ENCODE measurements at places on chromosomes 16 and 17.

DNA sequence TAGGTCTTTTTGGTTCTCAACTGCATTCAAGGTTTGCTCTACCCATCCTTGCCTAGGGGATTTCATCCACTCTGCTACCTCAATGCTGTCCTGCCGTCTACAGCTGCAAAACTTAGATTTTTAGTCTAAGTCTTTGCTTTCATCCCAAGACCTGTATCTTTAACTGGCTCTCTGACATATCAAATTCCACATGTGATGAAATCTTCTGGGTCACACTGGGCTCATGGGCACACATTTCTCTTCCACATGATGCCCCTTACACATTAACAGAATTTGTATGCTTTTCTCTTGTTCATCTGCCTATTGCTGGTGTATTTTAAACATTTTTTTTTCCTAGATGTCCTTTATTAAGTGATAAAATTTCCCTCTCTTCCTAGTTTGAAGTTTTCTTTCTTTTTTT is 39.6 kb downstream of the MAF start:
- no peak for DNase-seq

- no peak for DNase-seq
Observed at GRCh38 chr17:20315311-20315710, 152.0 kb downstream of the LGALS9B start.

DNA sequence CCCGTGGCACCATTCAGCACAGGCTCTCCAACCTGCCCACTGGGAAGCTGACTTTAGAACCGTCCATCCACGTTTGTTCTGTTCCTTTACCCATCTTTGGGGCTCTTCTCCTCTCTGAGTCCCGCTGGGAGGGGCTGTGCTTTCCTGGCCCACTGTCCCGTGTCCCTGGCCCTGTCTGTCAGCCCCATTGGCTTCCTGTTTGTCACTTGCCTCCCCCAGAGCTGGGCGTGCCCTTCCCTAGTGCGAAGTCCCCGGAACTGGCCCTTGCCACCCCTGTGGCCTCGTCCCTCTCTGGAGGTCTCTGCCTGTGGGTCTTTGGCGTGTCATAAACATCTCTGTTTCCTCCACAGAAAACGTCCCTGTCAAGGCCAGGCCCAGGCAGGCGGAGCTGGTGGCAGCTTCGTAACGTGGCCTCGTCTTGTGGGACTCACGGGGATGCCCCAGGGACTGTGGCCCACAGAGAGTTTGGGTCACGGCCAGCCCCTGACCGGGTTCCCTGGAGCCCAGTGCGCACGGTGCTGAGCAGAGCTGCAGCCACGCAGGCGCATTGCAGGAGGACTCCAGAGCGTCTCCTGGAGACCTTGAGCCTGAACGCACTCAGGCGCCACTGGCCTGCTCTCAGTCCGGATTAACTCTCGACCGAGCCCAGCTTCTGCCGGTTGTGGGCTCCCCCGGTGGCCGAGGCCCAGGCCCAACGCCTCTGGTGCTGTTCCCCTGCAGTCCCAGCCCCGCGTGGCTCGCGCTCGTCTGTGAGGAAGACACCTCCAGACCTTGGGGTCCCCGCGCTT is 7.3 kb downstream of the CHMP6 start:
- no peak for DNase-seq

DNA sequence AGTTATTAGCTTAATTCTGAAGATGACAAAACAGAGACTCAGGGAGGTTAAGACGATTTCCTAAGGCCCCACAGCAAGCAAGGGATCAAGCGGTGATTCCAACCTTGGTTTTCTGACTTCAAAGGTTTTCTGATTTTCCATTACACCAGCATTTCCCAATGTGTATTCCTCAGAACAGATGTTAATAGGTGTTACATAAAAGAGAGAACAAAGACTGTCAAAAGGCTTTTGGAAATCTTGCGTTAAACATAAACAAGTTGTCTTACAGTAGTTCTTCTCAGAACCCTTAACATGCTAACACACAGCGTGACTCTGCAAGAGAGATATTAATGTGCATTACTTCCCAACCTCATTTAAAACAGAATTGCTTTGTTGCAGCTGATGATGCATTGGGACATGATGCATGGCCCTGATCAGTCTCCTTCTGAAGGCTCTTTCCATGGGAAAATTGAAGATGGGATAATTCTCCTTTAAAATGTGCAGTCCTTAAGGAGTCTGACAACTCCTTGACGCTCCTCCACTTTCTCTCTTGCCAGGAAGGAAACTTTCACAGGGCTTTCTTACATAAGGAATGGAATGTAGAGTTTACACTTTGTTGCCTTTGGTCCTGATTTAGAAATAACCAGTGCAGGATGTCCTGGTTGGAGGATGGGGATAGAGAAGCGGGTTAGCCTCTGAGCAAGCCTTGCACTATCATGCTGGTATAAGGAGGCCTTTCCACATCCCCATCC is 21.5 kb upstream of the MMD start:
- DNase-seq: no peak

GRCh38 chr16:11165349-11165748 is 90.7 kb downstream of the SOCS1 start:
- no peak for DNase-seq

DNA sequence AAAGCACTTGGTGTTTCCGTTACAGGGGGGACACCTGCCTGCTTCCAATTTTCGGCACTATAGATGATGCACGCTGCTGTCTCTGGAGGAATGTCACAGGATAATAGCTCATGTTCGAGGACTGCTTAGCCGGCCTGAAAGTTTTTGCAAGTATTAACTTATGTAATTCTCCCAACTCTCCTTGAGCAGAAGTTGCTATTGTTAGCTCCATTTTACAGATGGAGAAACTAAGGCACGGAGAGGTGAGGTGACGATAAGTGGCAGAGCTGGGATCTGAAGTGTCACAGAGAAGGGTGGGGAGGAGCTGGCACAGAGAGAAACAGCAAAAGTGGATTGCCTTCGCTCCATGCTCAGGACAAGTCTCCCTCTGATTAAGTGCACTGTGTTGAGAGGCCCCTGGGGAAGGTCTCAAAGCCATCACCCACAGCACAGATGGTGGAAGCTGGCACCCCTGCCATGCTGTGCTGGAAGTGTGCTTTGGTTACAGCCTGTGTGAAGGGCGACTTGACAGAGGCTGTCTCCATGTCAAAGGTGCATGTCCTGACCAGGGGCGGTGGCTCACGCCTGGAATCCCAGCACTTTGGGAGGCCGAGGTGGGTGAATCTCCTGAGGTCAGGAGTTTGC is 40.8 kb upstream of the MEAK7 start:
- no peak for DNase-seq

DNA sequence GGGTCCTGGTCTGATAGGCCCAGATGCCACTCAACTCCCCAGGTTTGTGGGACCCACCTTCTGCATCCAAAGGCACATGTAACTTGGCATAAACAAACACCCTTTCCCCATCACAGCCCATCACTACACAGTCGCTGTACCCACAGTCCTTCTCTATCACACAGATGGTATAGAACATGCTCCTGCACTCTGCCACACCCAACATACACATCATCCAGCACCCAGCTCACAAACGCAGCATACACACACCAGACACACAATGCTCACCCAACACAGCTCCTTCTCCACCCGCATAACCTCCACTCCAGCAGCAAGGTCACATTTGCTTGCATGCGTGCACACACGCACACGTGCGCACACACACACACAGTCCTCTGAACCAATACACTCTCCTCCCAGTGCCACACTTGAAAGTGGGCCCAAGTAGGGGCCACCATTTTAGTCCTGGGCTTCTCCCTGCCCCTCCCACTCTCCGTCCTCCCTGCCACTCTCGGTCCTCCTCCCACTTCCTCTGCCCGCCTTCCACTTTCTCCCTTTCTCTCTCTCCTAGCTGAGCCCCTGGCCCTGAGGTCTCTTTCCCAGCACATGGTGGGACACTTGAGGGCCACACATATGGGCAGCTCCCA is 8.5 kb upstream of the TMEM92 start:
- peak; percentile 5 for DNase-seq

DNA sequence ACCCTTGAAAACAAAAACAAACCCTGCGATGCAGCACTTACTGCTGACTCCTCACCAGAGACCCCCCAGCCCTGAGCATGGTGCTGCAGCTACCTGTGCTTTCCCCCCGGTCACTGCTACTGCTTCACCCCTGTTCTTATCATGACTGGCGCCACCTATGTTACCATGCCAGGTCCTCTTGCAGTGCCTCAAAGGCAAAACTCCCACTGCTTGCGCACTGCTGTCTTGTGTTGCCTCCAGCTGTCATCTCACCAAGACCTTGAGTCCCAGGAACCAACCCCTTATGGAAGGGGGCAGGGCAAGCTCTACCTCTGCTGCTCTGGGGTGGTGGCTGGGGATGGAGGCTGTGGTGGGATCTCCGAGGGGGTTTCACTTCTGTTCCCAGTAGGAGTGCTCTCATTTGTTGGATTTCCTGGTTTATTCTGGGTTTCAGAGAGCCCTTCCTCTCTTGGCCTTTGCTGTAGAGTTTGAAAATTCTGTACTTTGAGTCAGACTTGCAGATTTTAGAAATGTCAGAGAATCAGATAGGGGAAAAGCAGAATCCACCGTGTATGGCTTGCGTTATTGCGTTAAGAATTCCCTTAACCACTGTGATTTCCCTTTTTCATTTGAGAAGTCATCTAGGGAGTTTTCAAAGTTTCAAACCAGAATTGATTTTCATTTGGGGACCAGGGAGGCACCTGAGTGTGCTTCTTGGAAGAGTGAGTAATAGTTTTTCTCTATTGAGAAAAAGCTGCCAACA is 96.6 kb downstream of the SPECC1 start:
- no peak for DNase-seq

GRCh38 chr16:22300427-22301071 is 3.3 kb downstream of the POLR3E start:
- peak; percentile 87 for DNase-seq

DNA sequence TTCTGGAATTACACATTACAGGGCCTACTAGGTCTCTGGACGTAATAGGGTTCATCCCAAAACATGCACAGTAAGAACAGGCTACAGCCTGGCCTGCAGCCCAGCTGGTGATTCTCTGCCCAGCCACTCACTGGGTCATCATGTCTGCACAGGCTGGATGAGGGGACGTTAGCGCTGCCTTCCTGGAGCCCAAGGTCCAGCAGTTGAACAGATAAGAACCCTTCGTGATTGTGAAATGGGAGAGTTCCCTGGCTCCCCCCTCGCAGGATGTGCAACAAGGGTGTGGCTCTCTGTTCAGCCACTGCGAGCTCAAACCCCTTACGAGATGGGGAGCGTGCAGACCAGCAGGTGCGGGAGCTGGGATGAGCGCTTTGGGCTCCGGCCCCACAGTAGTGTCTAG is 200.0 kb upstream of the CDH5 start:
- no peak for DNase-seq

GRCh38 chr16:55328611-55329569 is 4.9 kb downstream of the IRX6 start:
- DNase-seq: no peak

DNA sequence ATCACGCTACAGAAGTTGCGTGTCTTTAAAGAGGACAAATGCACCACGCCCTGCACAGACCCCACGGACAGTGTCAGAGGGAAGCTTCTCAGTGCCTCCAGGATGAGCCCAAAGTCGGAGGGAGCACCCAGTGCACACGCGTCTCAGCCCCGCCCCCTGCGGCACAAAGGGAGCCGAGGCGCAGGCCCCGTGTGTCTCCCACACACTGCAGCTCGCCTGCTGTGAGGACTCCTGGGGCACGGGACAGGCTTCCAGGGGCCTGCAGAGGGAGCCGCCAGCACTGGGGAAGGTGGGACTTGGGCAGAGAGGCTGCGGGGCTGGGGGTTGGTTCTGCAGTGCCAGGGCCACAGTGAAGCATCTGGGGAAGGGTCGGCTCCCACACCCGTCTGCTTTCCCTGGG is 77.4 kb downstream of the LMF1 start:
- DNase-seq: no peak

- no peak for DNase-seq
Observed at GRCh38 chr16:66524601-66525164, 25.2 kb downstream of the TK2 start.

GRCh38 chr16:56824331-56824730 is 40.7 kb upstream of the SLC12A3 start:
- peak; percentile 41 for DNase-seq

GRCh38 chr17:66990047-66990446 is 25.5 kb downstream of the CACNG4 start:
- no peak for DNase-seq

DNA sequence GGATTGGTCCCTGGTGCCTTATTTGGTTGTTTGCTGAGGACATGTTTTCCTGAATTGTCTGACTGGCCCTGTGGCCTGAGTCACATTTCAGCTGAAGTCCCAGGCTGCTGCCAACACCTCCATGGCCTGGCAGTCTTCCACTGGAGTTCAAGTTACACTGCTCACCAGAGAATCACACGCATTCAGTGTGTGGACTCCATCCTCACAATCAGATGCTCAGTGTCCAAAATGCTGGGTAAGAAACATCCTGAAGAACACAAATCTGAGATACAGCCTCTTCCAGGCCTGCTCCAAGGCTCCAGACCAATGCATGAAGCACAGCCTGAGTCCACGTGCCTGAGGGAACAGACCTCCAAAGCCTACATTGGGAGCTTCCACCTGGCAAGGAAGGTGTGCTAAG is 19.2 kb downstream of the CD300LB start:
- peak; percentile 43 for DNase-seq

- DNase-seq: peak; percentile 94
Observed at GRCh38 chr17:44279666-44280391, 11.9 kb upstream of the SLC4A1 start.

- no peak for DNase-seq
Observed at GRCh38 chr16:15461376-15461775, 27.0 kb downstream of the BMERB1 start.

DNA sequence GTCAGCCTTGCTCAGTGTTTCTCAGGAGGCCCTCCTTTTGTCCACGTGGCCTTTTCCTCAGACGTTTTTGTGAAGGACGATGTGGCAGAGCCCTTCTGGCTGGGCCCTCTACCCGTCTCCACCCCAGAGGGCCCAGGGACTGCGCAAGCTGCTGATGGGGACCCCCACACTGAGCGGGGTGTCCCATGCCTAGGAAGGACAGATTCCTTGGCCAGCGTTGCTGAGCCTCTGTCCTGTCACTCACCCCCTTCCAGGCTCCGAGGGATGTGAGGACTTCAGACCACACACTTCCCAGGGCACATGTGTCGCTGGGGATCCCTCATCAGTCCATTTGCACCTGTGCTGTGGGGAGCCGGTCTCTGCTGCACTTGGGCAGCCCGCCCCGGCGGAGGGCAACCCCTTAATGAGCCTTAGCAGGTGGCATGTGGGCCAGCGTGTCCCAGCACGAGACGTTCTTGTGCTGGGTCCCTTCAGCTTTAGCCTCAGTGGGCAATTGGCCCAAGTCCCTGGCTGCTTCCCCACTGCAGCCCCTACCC is 48.3 kb downstream of the NT5M start:
- DNase-seq: no peak

Data from AG20443 (cell line).